ENCODE measurements at places on chromosomes 2 and 18. TPM values are rescaled to one million over a fixed set of nuclear protein-coding genes. Genes with fewer than 3 reads are reported as not detected.

The CNGA3 gene
- not detected for polyA plus RNA-seq

The MC2R gene
- not detected for polyA plus RNA-seq

The UBXN2A gene
- polyA plus RNA-seq, result 3.6 TPM

The MARCHF4 gene
- 11.3 TPM for polyA plus RNA-seq

The SAP130 gene
- polyA plus RNA-seq, result 26.1 TPM

The COL5A2 gene
- 40.6 TPM for polyA plus RNA-seq

The B3GNT7 gene
- 0.27 TPM for polyA plus RNA-seq

The ACVR2A gene
- polyA plus RNA-seq, result 1.7 TPM

The AQP12B gene
- polyA plus RNA-seq, result not detected

The FSHR gene
- not detected for polyA plus RNA-seq

The ITSN2 gene
- 30.5 TPM for polyA plus RNA-seq

The DOCK10 gene
- polyA plus RNA-seq, result 5.8 TPM

The RAB6C gene
- polyA plus RNA-seq, result not detected

The HOXD9 gene
- polyA plus RNA-seq, result 1.9 TPM

The VWA3B gene
- polyA plus RNA-seq, result not detected

The MARS2 gene
- polyA plus RNA-seq, result 2.4 TPM

The FAM110C gene
- not detected for polyA plus RNA-seq

The IMPACT gene
- polyA plus RNA-seq, result 15.4 TPM
